ENCODE measurements at places on chromosomes 1 and 21.

DNA sequence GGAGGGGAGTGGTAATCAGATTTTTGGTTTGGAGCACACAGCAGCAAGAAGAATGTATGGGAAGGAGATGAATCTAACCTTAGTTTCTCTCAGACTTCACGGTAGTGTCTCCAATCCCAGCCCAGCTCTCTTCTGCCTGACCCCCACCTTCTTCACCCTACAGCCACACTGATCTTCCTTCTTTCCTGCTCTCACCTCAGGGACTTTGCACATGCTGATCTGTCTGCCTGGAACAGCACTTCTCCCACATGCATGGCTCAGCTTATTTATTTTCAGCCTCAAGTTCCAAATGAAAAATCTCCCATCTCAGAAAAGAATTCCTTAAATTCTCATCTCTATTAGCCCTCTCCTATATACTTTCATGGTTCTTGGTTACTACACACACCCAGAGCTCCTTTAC lies 48.8 kb upstream of the LPAR3 start:
- no peak for DNase-seq

DNA sequence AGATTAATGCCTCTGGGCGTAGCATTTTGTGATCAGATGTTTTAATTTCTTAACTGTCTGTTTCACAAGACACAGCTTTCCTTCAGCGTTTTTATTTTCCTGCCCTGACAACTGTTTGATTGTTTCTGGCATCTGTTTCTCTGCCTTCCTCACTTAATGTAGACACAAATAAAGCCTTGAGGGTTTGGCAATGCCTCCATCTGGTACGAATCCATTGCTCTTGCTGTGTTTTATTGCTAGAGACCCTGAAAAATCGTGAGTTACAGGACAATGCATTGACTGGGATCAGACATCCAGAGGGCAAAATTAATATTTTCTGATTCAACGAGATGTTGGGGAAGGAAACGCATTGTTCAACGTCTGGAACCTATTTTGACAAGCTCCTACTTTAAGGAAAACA lies 363.5 kb downstream of the MRPL39 start:
- DNase-seq: no peak

DNA sequence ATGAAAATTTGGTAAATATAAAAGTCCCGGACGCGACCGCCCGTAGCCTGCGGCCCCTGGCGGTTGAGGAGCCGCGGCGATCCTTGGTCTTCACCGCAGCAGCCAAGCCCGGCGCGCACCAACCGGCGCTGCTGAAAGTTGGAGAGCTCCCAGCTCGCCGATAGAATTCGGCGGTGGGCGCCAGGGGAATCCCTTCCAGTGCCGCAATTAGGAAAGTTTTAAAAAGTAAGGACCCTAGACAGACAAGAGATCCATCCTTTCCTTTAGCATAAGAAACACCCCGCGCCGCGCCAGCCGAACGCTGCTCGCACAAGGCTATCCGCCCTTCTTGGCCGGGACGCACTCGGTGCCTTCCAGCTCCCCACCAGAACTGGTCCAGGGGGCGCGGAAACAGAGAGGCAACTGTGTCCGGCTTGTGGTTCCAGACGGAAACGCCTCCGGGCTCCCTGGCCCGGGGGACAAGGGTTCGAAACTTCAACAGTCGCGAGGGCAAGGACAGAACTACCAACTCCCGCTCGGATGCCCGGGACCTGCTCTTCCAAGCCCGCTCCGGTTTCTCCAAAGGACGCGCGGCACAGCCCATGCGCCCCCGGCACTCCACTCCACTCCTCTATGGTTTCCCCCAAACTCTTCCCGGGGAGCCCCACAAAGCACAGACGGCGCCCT lies 1.7 kb downstream of the FAM78B start:
- DNase-seq: peak; percentile 33

- DNase-seq: no peak
These were observed 101.0 kb downstream of the NGF start for GRCh38 chr1:115237023-115237422.

GRCh38 chr1:108200687-108201051 lies 526 bp upstream of the SLC25A24 start:
- peak; percentile 61 for DNase-seq

DNA sequence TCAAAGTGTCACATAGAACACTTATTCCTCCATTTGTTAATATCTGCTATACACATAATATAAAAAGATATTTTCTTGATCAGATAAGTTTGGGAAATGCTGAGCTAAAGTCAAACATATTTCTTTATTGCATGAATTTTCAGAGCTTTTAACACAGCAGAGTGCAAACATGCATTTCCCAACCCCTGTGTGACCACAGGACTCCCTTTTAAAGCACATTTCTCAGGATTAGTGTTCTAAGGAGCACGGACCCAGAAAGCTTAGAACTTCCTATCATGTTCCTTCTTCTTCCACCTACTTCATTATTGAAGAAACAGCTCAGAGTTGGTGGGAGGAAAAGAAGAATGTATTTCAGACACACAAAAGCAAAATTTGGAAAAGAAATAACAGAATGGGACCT lies 109.1 kb upstream of the CDC42BPA start:
- DNase-seq: no peak

- DNase-seq: no peak
These were observed 58.8 kb downstream of the TOR1AIP2 start for GRCh38 chr1:179818743-179819173.

- DNase-seq: peak; percentile 75
These were observed 200.7 kb downstream of the CHRM3 start for GRCh38 chr1:239587066-239587465.

DNA sequence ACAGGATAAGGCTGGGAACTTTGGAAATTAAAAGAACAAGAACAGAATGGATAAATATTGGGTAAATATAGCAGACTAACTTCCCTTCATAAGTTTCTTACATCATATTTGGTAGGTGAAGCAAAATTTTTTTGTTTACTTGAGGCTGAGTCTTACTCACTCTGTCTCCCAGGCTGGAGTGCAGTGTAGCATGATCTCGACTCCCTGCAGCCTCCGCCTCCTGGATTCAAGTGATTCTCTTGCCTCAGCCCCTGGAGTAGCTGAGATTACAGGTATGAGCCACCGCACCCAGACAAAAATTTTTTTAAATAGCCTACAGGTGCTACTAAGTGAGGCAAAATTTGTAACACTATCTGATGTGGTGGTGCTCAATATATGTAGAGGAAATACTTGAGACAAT lies 50.7 kb downstream of the TM2D1 start:
- DNase-seq: no peak

GRCh38 chr1:156075162-156075561 lies 7.1 kb downstream of the MEX3A start:
- no peak for DNase-seq

GRCh38 chr1:58824753-58825389 lies 41.0 kb upstream of the JUN start:
- no peak for DNase-seq

- no peak for DNase-seq
These were observed 16.7 kb downstream of the C1orf174 start for GRCh38 chr1:3883194-3883925.

DNA sequence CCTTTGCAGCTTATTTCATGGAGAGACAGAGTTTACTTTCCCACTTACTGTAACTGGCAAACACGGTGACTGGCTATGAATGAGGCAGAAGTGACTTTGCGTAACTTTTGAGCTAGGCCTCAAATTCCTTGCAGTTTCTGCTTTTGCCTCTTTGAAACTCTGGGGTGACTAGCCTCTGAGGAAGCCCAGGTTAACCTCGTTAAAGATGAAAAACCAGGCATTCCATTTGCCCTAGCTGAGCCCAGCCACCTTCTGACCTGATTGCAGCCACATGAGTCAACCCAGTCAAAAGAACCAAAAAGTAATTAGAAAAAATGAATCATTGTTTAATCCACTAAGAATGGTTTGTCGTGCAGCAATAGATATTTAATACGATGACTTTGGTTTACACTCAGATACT lies 20.4 kb downstream of the PRMT6 start:
- no peak for DNase-seq

DNA sequence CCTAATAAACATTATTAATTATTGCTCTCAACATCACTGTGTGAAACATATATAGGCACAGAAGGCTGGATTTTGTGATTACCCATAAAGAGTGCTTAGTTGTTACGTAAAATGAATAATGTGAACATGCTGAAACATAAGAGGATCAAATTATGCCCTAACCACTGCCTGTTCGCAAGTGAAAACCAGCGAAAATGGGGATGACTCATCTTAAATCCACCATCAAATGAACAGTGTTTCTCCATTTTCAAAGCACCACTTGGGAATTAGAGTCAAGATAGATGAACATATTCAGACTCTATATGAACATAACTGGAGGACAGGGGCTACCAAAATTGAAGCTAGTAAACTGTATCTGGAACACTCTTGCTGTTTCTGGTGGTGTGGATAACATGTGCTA lies 386.2 kb downstream of the HHIPL2 start:
- no peak for DNase-seq

GRCh38 chr1:244640917-244641316 lies 12.0 kb upstream of the DESI2 start:
- no peak for DNase-seq

GRCh38 chr21:46189959-46190490 lies 5.8 kb upstream of the SPATC1L start:
- no peak for DNase-seq

- DNase-seq: no peak
These were observed 71.0 kb downstream of the SIPA1L2 start for GRCh38 chr1:232558954-232559353.

DNA sequence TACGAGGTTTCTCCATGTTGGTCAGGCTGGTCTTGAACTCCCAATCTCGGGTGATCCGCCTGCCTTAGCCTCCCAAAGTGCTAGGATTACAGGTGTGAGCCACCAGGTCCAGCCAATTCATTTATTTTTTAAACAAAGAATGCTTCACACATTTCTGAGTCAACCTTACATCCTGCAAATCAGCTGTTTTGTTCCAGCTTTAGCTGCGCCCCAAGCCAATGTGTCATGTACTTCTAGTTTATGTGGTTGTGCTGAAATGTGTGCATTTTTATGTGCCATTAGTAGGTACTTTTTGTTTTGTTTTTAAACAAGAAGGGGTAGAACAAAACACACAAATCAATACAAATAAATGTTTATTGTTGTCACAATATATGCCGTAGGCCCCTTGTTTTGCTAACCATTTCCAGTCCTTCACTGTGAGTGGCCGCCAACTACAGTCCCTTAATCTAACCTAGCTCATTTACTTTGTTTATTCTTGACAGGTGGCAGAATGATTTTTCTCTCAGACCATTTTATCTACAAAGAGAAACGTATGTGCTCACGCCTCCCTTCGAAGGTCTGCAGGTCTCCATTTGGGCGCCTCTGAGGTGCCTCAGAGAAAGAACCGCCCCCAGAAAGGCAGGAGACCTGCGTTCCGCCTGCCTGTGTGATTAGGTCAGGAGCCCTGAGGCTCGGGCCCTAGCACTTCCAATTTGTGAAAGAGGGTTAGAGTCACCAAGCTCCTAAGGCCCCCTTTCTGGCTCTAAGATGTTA lies 2.8 kb upstream of the CASQ2 start:
- no peak for DNase-seq

GRCh38 chr1:26864610-26865480 lies 1.9 kb downstream of the SFN start:
- peak; percentile 96 for DNase-seq

GRCh38 chr1:161096530-161096929 lies 1.6 kb upstream of the KLHDC9 start:
- DNase-seq: no peak

DNA sequence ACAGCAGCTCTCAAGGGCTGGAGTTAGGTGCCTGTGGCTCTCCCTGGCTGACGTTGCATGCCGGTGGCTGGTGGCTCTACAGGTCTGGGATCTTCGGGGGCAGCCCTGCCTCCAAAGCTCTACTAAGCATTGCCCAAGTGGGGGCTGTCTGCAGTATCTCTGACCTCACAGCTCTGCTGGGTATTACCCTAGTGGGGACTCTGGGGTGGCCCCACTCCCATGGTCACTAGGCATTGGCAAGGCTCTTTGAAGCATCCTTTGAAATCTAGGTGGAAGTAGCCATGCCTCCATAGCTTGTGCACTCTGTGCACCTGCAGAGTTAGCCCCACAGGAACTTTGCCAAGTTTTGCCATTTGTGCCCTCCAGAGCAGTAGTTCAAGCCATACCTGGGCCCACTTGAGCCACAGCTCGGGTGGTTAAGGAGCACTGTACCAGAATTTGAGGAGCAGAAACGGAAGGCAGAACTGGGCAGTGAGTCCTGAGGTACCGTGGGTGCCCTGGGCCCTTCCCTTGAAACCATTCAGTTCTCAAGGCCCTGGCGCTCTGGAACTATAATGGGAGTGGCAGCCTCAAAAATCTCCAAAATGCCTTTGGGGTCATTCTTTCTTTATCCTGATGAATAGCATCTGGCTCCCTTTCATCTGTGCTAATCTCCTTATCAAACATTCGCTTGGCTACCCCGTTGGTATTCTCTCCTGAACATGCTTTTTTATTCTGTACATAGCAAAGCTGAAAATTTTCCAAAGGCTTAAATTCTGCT lies 15.4 kb downstream of the GJA4 start:
- no peak for DNase-seq

- DNase-seq: no peak
These were observed 24.4 kb downstream of the TBX15 start for GRCh38 chr1:118963456-118964430.

GRCh38 chr1:12073796-12074195 lies 10.7 kb downstream of the TNFRSF8 start:
- no peak for DNase-seq

- peak; percentile 41 for DNase-seq
These were observed 865 bp downstream of the ADPRS start for GRCh38 chr1:36089393-36090121.

GRCh38 chr1:208910161-208910560 lies 666.0 kb upstream of the PLXNA2 start:
- DNase-seq: no peak

GRCh38 chr1:163035446-163036249 lies 33.5 kb upstream of the RGS4 start:
- DNase-seq: no peak

DNA sequence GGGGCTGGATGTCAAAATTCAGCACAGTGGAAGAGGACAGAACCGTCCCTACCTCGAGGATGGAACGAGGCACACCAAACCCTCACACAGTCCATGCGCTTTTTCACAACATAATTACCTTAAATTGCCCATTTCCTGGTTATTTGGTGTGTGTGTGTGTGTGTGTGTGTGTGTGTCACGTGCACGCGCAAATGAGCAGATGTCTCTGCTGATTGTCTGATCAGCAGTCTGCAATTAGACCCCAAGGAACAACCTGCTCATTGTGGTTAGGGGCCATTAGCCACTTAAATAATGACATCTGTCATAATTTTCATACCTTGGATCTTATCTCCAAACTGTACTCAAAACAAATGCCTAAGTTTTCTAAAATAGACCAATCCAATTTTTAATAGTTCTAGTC lies 23.2 kb downstream of the AVPR1B start:
- DNase-seq: no peak

Data from activated CD8-positive, alpha-beta T cell treated with anti-CD3 and anti-CD28 coated beads, Interleukin-2, amount 10 ng/mL, durations not matched to agents 7 days and 5 days (primary cell).